SJSA1 (cell line): ENCODE measurements at places on chromosomes 1 and 21. TPM values are rescaled to one million over a fixed set of nuclear protein-coding genes. Genes with fewer than 3 reads are reported as not detected.
A peak's percentile ranks its signal among the peaks of the same experiment; 100 is the strongest.

DNA sequence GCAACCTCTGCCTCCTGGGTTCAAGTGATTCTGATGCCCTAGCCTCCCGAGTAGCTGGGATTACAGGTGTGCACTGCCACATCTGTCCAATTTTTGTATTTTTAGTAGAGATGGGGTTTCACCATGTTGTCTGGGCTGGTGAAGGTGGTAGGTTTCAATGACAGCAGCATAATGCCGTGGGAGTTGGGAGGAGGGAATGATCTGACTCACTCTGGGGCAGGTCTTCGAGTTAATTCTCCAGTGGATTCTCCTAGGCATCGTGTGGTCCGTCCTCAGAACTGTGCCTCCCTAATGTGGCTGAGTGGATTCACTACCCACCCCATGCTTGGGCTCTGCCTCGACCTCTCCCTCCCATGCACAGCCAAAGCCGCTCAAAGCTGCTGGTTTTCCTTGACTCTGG, 1.7 kb upstream of the GPR37L1 start:
- peaks cover 11% of the 10 kb centered on the region for H3K4me1 ChIP-seq
- no peaks in the 10 kb centered on the region for H3K36me3 ChIP-seq
- H3K27me3 ChIP-seq = no peaks in the 10 kb centered on the region
- no peak for DNase-seq
- no peak overlapping the region for H3K4me3 ChIP-seq

GRCh38 chr1:180732866-180733265, 101.0 kb downstream of the XPR1 start:
- no peak overlapping the region for H3K27ac ChIP-seq
- H3K27me3 ChIP-seq = no peaks in the 10 kb centered on the region
- no peak for DNase-seq
- H3K4me1 ChIP-seq = no peaks in the 10 kb centered on the region
- H3K36me3 ChIP-seq = no peaks in the 10 kb centered on the region

DNA sequence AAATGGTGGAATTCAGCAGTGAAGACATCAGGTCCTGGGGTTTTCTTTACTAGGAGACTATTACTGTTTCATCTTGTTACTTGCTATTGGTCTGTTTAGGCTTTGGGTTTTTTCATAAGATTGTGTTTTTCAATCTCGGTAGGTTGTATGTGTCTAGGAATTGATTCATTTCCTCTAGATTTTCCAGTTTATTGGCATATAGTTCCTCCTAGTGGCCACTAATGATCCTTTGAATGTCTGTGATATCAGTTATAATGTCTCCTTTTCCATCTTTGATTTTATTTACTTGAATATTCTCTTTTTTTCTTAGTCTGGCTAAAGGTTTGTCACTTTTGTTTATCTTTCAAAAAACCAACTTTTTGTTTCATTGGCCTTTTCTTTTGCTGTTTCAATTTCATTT, 233.0 kb downstream of the RWDD3 start:
- H3K27me3 ChIP-seq = no peaks in the 10 kb centered on the region
- no peak overlapping the region for H3K27ac ChIP-seq
- H3K36me3 ChIP-seq = no peaks in the 10 kb centered on the region
- no peak overlapping the region for H3K4me3 ChIP-seq
- no peaks in the 10 kb centered on the region for H3K4me1 ChIP-seq
- no peak for DNase-seq

GRCh38 chr1:94974824-94975223, 47.9 kb upstream of the CNN3 start:
- H3K27ac ChIP-seq = peak overlapping the region; percentile 74
- peaks cover 42% of the 10 kb centered on the region for H3K4me1 ChIP-seq
- H3K36me3 ChIP-seq = no peaks in the 10 kb centered on the region; the same call in 1 of the 2 replicates
- no peaks in the 10 kb centered on the region for H3K27me3 ChIP-seq

Gene ERRFI1
- total RNA-seq = 18.4 and 21.7 TPM in 2 replicates

Gene CFHR5
- total RNA-seq = not detected in 2 replicates

Gene OR10K1
- not detected in 2 replicates for total RNA-seq
